ENCODE measurements at places on chromosomes 7 and 10.
A peak's percentile ranks its signal among the peaks of the same experiment; 100 is the strongest.

- no peak for DNase-seq
These were observed 734 bp downstream of the ABCB4 start for GRCh38 chr7:87474533-87475358.

DNA sequence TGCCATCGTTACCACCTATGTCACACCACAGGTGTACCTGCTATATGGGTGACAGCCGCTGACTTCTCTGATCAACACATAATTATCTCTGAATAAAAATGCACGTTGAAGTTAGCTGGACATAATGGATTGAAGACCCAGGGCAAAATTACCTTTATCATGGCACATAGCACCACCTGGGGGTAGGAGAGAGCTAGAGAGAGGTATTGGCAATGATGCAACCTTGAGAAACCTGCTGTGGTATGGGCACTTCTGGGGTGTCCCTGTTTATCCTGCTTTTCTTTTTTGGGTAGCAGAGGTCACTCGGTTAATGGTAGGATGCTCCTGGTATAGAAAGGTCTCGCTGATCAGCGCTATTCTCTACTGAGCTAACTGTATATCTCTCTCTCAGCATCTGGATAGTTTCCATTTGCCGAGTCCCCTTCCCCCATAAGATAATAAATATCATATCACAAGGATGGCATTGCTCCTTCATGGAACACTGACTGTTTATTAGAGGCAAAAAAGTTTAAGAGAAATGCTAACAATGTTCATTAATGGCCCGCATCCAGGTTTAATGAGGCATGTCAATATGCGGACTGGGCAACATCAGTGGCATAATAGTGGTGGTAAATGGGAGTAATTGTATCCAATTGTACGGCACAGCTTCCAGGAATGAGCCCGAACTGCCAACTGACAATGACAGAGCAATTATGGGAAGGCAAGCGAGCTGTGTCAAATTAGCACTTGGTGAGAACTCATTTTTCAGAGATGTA lies 323.1 kb downstream of the TFEC start:
- DNase-seq, result no peak

GRCh38 chr10:119153661-119154060 lies 11.9 kb downstream of the SFXN4 start:
- no peak for DNase-seq

- no peak for DNase-seq
These were observed 116.1 kb downstream of the INPP5A start for GRCh38 chr10:132653721-132654120.

GRCh38 chr10:126122881-126123280 lies 226.5 kb downstream of the FANK1 start:
- DNase-seq, result no peak

- DNase-seq, result no peak
These were observed 11.2 kb downstream of the VWA2 start for GRCh38 chr10:114250236-114250635.

- DNase-seq, result no peak
These were observed 12.0 kb upstream of the GSAP start for GRCh38 chr7:77427996-77428603.

DNA sequence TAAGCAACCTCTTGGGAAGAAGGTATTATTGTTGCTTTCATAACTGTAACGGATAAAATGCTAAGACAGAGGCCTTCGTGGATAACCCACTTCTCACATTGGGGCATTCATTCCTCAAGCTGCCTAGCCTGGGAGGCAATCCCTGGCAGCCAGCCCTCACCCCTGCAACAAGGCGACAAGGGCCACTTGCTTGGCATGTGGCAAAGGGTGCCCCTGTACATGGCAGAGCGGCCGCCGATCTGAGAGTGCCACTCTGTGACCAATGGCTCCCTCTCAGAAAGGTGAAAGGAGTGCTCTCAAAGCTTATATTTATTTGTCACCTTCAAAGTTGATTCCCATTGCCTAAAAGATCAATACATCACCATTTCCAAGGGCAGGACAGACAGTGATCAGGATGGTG lies 31.9 kb downstream of the EBF3 start:
- DNase-seq, result no peak

GRCh38 chr10:95457319-95457886 lies 103.8 kb downstream of the SORBS1 start:
- DNase-seq, result no peak

- DNase-seq, result no peak
These were observed 28.1 kb downstream of the PTPRZ1 start for GRCh38 chr7:121901026-121901425.

DNA sequence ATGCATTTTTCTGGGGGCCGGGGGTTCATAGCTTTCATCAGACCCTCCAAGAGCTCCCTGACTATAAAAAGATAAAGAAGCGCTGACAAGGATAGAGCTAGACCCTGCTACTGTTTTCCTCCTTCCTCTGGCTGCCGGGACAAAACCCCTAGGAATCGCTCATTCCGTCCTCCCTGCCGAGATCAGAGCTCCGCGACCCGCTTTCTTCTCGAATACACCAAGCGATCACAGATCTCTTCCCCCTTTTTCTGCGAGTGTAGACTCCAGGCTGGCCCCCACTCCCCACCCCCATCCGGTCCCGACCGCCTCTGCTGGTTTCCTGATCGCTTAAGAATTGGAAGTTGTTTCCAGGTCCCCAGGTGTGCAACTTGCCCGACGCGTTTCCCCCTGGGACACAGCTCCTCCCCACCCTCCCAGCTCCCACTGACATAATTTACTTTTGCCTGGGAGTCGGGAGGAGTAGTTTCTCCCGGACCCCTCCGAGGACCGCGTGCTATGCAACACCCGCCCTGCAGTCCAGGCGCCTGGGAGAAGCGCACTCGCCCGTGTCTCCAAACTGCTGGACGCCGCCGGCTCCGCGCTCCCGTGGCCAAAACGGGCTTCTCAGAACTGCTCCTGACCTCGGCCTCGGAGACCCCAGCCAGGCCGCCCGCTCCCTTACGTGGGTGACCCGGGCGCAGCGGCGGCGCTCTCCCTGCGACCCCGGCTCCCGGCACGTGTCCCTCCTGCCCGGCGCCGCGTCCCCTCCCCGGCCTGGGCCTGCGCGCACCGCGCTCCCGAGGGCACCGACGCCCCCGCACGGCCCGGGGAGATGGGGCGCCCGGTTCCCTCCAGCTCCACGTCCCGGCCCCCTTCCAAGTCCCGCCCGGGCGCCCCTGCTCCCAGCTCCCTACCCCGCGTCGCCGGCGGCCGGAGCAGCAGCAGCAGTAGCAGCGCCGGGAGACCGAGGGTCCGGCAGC lies 552 bp downstream of the IL15RA start:
- no peak for DNase-seq

DNA sequence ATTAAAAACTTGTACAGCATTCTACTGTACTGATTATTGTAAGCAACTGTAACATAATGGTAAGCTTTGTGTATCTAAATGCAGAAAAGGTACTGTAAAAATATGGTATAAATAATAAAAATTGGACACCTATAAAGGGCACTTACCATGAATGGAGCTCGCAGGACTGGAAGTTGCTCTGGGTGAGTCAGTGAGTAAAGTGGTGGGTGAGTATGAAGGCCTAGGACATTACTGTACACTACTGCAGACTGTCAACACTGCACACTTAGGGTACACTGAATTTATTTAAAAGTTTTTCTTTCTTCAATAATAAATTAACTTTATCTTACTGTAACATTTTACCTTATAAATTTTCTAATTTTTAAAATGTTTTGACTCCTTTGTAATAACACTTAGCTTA lies 118.6 kb upstream of the ASAH2 start:
- DNase-seq, result no peak

DNA sequence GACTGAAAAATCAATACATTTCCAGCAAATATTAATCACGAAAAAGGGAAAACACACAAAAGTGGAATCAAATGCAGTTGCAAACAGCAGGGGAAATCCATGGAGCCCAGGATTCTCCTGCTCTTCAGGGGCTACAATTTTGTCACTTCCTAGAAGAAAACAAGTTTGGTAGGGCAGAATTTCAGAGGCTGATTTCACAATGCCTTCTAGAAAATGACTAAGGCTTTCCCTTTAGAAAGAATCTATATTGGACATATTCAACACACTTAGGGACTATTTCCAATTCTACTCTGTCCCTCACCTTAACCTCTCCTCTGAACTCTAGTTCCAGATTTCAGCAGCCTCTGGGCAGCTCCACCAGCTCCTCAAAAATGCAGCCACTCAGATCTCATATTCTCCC lies 111.3 kb downstream of the HECTD2 start:
- no peak for DNase-seq

- peak; percentile 38 for DNase-seq
These were observed 14.8 kb upstream of the PRKAR1B start for GRCh38 chr7:741850-742249.

DNA sequence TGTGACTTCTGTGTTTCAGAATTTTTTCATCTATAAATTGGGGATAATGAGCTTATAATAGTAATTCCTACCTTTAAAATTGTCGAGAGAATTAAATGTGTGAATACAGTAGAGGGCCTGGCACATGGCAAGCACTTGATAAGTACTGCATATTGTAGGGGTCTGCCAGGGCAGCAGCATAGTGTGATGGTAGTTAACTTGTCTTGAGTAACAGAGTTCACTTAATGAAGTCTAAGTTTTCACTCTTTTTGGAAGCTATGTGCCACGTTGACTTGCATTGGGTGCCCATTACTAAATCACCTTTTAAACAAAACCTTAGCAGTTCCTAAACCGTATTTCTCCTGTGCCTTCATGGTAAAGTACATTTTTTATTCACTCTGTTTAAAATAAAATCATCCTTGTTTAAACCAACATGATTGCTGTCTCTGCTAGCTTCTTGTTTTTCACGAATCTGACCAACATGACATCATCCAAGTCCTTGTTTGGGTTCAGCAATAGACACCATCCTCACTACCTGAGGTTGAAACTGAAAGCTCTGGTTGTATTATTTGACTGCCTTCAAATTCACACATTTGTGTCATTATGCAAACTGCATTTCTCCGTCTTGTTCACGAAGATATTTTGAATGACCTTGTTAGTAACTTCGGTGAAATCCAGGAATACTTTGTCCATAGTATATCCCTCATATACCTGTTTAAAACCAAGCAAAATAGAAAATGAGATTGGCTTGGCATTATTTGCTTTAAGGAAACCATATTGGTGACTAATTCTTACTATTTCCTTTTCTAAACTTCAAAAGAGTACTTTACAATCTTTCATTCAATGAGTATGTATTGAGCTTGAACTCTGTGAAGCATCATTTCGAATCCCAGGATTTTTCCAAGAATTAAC lies 340.2 kb downstream of the SUGCT start:
- DNase-seq, result no peak

GRCh38 chr10:104045151-104046089 lies 40.3 kb downstream of the COL17A1 start:
- DNase-seq, result no peak

GRCh38 chr7:158001621-158002320 lies 585.9 kb downstream of the PTPRN2 start:
- DNase-seq, result no peak

DNA sequence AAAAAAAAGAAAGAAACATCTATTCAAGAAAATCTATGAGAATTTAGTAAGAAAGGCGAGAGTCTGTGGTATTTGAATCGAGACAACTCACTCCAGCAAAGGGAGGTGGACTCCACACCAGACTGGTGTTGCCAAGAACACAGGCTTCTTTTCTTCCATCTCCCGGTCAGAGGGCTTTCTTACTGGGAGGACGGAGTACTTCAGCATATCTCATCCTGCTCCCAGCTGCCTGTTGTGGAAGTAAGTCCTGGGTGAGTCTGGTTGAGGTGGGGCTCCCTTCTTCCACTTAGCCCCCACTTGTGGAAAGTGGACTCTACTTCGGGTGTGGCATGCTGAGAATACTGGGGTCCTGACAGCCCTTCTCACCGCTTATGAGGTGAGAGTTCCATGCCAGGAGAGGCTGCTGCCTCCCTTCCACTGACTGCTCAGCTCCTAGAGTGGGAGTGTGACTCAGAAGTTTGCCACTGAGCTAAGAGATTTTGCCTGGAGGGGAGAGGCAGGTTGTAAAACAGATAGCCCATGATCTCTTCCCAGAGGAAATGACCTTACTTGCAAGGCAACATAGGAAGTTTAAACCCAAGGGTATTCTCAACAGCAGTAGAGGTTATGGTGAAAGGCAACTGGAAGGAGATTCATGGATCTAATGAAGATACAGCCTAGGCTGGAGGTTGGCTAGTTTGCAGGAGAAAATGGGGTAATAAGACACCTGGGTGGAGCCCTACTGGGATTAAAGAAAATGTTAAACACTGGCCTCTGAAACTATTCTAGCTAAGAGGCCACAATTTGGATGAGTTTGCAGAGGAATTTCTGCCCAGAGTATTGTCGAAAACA lies 3.5 kb upstream of the NACAD start:
- DNase-seq, result no peak

DNA sequence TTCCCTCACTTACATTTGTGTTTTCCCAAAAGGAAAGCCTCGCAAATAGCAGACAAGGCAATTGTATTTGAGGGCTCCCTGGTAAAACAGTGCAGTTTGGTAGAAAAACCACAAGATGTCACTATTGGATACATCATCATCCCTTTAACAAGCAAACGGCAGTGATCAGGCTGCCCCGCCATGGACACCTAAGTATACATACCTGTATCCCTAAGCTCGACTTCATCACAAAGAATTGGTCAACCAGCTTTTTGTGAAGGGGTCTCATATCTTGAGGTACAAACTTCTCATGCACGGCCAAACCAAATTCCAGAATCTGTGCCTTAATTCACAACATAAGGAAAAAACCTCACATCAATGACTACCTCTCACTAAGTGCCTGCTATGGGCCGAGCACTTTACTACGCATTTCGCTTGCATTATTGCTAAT lies 179.5 kb upstream of the IMMP2L start:
- no peak for DNase-seq

DNA sequence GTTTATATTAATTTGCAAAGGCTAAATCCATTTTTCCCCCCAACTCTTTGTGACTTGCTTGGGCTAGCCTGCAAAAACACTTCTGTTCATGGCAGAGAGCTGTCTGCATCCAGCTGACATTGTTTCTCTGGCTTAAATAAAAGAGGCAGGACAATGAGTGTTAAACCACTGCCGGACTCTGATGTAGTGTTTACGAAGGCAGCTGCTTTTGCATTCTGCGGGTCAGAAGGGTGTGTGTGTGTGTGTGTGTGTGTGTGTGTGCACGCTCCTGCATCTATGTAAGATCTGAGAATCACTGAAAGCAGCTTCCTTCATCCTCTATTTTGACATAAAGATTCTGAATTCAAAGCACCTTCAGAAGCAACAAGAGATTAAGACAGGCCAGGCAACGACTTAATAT lies 28.3 kb downstream of the NRP1 start:
- DNase-seq, result no peak
